HS-27A (cell line): ENCODE measurements at places on chromosomes 6 and 20.

GRCh38 chr20:34088305-34089174 is 23.5 kb downstream of the EIF2S2 start:
- no peak for DNase-seq

GRCh38 chr6:42970871-42971612 is 7.9 kb downstream of the PEX6 start:
- DNase-seq, result no peak

- no peak for DNase-seq
These were observed 166.0 kb downstream of the RALGAPA2 start for GRCh38 chr20:20546402-20546801.

GRCh38 chr6:149464411-149464810 is 20.4 kb downstream of the ZC3H12D start:
- no peak for DNase-seq

DNA sequence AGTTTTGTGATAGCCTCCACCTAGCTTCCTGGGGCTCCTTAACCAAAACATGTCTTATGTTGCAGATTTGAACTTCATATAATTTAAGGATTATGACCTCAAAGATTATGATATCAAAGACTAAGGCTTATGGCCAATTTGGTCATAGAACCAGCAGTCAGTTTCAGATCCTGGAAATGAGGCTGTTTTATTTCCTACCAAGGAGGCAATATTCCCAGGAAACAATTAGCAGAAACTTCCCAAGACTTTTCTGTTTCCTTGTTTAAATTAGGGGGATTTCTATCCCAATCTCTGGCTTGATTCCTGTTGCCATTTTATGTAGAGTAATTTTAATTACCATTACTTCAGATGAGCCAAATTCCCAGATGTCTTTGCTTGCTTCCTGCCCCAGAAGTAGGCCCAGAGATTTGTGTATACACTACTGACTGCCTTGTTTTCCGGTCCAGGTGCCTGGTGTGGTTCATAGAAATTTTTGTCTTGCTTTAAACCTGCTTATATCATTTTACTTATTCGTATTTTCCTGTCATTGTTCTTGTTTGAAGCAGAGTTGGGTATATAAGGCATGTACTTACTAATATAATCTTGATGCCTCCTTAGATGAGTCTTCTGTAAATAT is 119.2 kb upstream of the TMEM170B start:
- DNase-seq, result no peak

- DNase-seq, result no peak
These were observed 105.6 kb upstream of the RNF24 start for GRCh38 chr20:4120921-4121321.

DNA sequence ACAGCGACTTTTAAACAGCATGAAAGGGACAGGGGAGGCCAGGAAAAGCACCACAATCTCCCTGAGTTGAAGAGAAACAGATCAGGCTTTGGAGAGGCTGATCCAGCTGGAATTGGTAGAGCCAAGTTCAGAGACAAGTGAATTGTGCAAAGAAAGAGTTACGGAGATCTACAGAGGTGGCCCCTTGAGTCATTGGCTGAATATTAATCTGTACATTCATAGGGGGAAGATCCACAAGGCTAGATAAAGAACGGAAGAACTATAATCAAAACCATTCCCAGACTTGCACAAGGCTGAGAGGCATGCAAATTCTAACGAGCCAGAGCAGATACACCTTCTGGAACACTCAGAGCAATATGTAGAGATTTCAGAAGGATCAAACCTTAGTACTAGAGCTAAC is 14.2 kb upstream of the FOXQ1 start:
- DNase-seq, result no peak

GRCh38 chr6:27611451-27611850 is 138.5 kb upstream of the ZNF184 start:
- DNase-seq, result no peak

DNA sequence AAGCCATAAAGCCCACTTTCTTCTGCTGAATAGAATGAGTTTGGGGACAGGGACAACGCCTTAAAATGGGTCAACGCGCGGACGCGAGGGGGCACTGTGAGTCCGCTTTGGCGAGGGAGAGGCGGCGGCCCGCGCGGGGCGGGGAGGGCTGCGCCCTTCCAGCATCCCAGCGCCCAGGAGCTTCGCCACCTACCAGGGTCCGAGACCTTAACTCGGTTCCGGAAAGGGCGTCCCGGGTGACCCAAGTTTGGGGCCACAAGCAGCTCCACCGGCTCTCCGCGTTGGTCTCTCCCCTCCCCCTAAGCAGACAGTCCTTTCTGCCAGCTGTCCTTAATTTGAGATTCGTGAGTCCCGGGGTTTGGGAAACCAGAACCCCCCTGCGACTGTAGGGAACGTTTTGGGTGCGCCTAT is 1.8 kb upstream of the SAMD5 start:
- DNase-seq, result peak; percentile 38

- DNase-seq, result no peak
These were observed 80.6 kb downstream of the CDYL start for GRCh38 chr6:4856785-4857184.

- DNase-seq, result no peak
These were observed 1.8 kb downstream of the RALGAPA2 start for GRCh38 chr20:20710443-20711315.

- DNase-seq, result no peak
These were observed 248.7 kb downstream of the RFPL4B start for GRCh38 chr6:112595841-112596240.

- no peak for DNase-seq
These were observed 199.1 kb downstream of the ERMARD start for GRCh38 chr6:169950558-169950957.

DNA sequence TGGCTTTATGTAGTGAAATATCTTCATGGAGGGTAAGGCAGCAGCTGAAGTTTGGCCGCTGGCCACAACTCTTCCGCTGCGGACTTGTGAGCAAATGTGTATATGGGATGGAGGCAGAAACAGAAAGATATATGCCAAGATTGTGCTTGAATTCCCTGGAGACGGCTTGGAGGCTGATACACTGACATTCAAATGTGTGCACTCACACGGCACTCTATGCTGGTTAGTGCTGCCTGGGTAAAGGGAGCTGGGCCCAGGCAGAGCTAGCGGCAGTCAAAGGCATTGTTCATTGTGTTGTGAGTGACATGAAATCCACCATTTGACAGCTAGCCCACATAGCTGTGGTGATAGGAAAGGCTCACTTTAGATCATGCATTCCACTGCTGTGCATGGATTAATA is 202.7 kb downstream of the CLIC5 start:
- no peak for DNase-seq

DNA sequence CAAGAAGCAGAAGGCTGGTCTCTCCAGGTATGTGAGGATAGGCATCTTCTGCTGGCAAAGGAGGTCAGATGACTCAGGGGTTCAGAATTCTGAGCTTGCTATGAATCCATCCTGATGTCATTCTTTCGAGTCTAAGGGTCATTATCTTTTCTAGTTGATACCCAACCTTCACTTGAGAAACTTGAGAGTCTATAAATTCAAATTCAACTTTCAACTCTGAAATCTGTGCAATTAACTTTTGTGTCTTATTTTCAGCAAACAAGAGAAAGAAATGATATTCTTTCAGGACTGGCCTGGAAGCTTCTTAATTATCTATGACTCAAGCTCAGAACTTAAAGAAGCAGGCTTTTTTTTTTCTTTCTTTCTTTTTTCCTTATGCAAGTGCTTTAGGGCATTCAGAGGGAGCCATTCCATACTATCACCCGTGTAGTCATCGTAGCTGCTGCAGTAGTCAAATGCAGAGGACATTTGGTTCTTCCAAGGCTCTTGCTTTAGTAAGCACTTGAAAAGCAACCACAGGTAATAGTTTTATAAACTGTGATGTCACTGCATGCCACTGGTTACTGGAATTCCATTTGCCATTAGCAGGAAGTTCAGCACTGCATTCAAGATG is 93.0 kb downstream of the ADTRP start:
- peak; percentile 84 for DNase-seq

- no peak for DNase-seq
These were observed 34.8 kb downstream of the TOP1 start for GRCh38 chr20:41063442-41063841.

DNA sequence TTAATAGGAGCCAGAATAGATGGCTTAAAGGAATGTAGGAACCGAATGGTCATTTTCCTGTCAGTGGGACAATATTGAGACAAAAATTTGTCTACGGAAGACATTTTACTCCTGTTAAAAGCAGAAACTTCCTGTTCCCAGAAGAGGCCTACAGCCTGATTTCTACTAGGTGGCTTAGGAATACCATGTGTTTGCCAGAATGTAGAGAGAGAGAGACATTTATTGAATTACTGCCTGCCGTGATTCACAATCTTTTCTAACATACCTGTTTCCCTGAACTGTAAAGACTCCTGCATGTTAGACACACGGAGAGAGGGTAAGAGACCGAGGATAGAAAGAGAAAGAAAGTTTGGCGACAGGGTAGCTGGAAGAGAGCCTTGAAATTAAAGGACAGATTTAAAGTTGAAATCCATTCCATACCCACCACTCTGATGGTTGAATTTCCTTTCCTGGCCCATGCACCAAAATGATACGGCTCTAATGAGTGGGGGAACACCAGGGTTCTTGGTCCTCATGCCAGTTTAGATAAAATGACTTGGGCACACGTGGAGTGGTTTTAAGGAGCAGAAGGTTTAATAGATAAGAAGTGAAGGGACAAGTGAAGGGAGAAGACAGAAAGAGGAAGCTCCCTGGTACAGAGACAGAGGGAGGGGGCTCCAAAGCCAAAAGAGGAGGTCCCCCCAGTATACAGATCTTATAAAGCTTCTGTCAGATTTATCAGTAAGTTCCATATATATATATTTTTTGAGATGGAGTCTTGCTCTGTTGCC is 22.5 kb downstream of the NCOA3 start:
- no peak for DNase-seq

- no peak for DNase-seq
These were observed 29.3 kb downstream of the SCML4 start for GRCh38 chr6:107794771-107795170.

DNA sequence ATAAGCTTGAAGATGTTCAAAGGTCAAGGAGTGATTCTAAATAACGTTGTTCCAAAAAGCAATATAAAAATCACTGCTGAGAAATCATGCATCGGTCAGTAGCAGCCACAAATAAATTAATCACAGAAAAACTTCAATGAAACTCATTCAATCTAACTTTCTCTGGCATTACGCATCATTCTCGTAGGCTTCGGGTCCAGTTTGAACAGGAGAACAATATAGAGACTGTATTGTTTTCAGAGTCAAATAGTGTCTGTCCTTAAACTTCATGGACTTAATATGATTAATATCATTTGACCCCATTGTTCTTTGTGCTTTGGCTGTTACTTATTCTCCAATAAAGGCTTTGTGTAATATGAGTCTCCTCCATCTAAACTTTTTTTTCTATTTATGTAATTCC is 200.4 kb downstream of the C6orf118 start:
- no peak for DNase-seq

DNA sequence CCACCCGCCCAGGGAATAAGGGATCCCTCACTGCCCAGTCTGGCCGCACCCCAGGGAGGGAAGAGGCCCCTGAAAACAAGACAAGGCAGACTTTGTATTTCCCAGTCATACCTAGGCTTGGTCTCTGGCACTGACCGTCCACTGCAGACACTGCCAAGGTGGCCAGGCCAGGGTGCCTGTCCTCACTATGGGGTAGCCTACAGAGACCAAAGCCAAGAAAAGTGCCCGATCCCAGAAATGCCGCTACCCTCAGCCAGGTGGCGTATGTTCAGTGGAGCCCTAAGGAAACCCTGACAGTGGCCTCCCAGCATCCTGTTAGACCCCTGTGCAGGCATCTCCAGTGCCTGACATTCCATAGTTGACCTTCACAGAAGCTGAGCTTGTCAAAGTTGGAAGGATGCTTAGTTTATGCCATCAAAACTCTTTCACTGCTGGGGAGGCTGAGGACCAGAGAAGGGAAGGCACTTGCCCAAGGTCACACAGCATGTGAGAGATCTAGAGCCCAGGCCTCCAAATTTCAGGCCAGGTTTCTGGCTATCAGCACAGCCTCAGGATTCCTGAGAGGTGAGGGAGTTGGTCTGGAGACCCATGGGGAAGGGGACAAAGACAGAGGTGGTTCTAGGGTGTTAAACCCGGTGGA is 2.5 kb downstream of the SCRT2 start:
- no peak for DNase-seq

DNA sequence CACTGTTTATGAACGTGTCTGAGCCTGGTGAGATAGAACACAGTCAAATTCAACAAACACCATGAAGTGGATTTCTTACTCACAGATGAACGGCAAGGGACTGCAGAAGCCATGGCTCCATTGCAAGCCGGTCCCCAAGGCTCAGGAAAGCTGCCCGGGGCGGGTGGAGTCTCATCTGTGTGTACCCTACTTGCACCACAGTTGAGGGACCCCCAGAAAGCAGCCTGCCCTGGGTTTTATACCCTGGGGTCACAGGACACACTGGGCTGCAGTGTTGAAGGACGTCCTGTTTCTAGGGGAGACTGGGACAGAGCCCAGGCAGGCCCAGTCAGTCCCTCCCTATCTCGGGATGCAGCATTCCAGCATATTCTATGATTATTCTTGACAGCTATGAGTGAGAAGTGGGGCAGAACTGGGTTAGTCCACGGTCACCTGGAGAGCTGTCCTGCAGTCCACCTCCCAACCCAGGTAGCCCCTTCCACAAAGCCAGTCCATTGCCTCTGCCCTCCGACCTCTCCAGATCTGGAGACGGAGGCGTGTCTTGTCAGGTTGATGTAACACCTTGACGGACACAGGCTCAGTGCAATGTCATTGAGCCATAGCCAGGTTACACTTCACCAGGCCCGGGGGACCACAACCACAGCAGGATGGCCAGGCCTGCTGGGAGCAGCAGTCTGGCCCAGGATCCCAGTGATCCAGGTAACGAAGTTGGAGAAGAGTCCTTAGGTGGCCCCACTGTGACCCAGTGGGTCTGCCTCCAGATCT is 35.5 kb downstream of the WRNIP1 start:
- no peak for DNase-seq

- no peak for DNase-seq
These were observed 1434.3 kb upstream of the ADGRB3 start for GRCh38 chr6:67200626-67201403.

DNA sequence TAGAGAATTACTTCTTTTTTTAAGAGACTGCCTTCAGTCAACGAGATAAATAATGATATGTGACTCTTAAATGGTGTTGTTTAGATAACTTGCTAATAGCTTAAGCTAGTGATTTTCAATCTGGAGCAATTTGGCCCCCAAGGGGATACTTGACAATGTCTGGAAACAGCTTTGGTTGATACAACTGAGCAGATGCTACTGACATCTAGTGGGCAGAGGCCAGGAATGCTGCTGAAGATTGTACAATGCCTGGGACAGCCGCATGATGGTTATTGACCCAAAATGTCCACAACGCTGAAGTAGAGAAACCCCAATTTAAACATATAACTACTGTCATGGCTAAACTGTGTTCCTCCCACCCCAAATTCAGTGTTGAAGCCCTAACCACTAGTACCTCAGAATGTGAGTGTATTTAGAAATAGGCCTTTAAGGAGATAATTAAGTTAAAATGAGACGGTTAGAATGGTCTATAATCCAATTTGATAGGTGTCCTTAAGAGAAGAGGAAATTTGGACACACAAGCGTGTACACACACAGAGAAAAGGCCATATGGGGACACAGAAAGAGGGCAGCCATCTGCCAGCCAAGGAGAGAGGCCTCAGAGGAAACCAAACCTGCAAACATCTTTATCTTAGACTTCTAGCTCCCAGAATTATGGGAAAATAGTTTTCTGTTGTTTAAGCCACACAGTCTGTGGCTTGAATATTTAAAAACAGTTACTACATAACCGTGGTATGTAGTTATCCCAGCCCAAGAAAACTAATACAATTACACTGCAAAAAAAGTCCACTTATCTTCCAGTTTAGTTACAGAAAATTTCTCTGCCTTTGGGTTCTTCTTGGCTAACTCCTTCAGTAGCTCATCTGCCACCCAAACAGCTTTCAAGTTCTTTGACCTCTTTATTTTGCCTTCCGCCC is 22.2 kb downstream of the RWDD2A start:
- DNase-seq, result no peak
